ENCODE measurements at places on chromosomes 7 and 10. TPM values are rescaled to one million over a fixed set of nuclear protein-coding genes. Genes with fewer than 3 reads are reported as not detected.
A peak's percentile ranks its signal among the peaks of the same experiment; 100 is the strongest.

GRCh38 chr7:28104041-28104541 lies 76.5 kb downstream of the JAZF1 start:
- no peak for DNase-seq

GRCh38 chr10:67603701-67604100 lies 92.3 kb downstream of the CTNNA3 start:
- DNase-seq = no peak

DNA sequence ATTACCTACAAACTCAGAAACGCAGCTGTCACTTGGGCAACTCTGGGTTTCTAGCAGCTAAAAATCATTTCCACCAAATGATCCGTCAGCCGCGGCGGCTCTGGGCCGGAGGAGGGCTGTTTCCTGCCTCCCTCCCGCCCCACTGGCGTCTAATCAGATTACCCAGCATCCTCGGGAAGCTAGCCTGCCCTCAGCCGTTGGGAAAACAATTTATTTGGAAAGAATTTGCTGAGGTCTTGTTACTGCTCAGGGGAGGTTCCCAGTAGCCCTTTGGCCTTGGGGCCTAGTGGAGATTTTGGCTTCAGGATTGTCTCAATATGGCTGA lies 65.0 kb upstream of the ADGRA1 start:
- DNase-seq = no peak

- no peak for DNase-seq
Observed at GRCh38 chr7:145350334-145350733, 514.5 kb upstream of the TPK1 start.

DNA sequence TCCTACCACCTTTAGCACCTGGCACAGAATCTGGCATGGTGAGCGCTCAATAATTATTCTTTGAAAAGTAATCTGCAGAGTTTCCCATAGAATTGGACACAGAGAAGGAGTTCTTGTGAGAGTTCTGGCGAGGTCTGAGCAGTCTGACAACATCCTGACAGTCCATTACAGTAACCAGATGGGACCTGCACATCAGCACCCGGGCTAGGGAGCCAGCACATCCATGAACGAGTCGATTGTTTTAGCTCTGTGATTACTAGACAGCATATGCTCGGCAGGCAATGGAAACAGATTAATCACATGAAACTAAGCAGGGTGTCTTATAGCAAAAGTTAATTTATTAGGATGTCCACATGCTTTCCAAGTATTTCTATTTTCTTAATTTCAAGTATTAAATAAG lies 96.7 kb downstream of the SEMA3D start:
- DNase-seq = no peak

DNA sequence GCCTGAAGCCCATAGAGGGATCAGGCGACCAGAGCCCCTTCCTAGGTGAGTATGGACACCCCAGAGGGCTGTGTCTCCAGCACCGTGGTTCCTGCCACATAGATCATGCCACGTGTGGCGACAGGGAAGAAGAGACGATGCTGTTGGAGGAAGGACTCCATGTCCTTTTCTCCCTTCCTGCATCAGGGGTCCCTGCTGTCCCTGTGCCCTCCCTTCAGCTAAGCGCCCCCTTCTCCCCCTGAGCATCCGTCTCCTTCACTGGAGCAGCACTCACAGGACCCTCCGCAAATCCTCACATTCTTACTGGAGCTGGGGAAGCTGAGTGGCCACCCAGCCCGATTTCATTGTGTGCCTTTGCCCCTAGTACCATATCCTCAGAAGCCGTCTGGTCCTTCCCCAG lies 85.6 kb upstream of the NPS start:
- no peak for DNase-seq

GRCh38 chr10:129642427-129642826 lies 175.4 kb downstream of the MGMT start:
- DNase-seq = peak; percentile 83

GRCh38 chr7:10924370-10924769 lies 49.3 kb upstream of the PHF14 start:
- no peak for DNase-seq

DNA sequence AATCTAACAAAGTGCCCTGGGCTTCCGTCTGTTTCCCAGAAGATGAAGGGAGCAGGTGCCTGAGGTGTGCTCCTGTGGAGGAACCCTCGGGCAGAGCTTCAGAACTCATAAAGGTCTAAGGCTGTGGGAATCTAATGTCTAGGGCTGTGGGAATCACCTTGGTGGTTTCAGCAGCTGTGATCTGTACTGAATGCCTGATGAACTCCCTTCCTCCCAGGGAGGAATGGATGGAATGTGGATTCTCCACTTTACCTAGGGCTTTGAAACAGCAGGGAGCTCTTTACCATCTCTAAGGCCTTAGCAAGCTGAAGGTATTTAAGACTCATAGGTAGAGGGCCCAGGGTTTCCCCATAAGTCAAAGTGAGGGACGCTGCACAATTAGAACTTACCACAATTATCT lies 36.0 kb upstream of the SEMA3E start:
- no peak for DNase-seq

GRCh38 chr10:125149036-125149679 lies 11.2 kb downstream of the CTBP2 start:
- DNase-seq = peak; percentile 71

DNA sequence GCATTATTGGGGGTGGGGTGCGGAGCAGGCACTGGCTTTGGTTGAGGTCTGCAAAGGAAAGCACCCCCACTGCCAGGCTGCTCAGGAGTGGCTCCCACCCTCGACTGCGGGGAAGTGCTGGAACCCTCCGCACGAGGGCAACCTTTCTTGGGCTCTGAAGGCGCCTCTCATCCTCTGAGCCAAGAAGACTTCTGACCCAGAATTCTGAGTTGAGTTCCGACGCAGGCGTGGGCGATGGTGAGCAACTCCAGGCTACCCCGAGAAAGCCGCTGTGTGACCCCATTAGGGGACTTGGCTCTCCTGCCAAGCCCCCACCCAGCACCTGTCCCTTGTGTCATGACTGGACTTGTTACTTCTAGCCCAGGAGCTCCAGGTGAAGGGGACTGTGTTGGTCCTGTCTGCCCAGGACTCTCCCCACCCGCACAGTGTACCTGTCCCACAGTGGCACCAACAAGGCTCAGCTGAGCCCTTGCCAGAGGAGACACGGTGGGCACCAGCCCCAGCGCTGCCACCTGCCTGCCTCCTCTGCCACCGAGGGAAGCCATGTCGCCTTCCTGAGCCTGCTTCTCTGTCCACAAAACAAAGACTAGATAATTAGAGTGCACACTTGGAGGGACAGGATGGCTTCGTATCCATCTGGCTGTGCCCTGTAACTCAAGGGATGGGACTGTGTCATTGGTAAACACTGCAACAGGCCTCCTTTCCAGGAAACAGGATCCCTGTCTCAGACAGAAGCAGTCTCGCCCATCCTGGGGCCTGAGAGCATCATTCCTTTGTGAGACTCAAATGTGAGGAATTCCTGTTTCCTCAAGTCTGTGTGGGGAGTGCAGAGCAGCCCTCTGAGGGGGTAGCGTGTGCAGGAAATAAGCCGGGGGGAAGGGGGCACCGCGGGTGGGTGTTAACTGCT lies 128.8 kb downstream of the LHPP start:
- no peak for DNase-seq

DNA sequence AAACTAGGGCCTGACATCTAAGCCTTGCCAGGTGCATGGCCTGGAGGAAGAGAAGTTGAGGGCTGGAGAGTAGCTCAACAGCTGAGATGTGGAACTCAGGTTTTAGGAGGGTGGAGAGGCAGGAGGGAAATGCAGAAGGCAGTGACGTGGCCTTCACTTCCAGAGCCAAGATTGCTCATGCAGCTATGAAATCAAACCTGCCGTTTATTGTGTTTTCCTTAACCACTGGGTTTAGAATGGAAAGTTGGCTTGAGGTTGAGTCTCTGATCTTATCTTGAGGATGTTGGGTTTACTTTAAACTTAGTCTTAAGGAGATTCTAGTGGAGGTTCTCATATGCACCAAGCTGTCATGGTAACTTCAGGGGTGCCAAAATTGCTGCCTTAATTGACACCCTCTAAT lies 178.6 kb downstream of the SORCS3 start:
- no peak for DNase-seq

GRCh38 chr10:44883593-44884331 lies 27.4 kb upstream of the TMEM72 start:
- DNase-seq = no peak

DNA sequence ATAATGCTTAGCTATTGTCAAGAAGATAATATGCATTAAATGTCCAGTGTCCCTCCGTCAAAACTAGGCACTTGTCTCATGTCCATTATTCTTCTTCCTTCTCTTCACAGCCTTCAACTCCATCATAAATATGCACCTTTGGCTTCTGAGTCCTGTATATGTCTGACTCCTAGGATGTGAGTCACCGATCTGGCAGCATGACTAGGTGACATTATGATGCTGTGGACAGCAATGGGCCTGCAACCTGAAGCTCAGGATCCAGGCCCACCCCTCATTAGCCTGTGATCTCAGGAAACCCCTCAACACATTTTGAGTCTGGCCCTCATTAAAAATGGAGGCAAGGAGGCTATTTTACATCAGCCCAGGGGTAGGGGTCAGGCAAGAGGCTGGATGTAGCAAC lies 362.5 kb upstream of the ZMIZ1 start:
- DNase-seq = peak; percentile 34

DNA sequence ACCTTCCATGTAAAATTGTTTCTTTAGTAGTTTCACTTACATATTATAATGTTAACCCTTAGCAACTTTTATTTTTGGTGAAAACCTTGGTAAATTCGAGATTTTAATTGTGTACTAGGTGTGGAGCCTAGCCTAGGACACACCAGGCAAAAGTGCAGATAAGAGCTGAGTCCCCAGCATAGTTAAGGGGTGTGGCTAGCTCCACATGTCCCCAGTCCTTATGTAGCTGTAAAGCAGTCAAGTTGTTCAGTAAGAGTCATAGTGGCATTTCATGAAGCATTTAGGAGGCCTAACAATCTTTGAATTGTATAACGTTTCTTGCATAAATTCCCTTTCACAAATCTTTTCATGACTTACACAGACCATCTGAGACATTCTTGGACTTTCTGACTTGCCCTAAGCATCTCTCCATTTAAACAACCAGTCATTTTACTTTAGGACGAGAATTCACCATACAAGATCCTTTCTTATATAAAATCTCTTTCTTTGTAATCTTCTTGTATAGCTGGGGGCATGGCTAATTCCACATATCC lies 53.8 kb upstream of the INHBA start:
- DNase-seq = no peak

Gene AMZ1
- not detected for total RNA-seq

Gene CCL24
- total RNA-seq = not detected

Gene TSPAN14
- 92.5 TPM for total RNA-seq

Gene TMEM139
- 79.0 TPM for total RNA-seq

Gene CCDC172
- total RNA-seq = not detected

Gene ALOX5
- 2.1 TPM for total RNA-seq

Gene SH2D4B
- not detected for total RNA-seq
